ENCODE measurements at places on chromosomes 2 and 18.

- no peak for DNase-seq
Observed at GRCh38 chr2:55952415-55952814, 28.8 kb upstream of the EFEMP1 start.

- DNase-seq, result no peak
Observed at GRCh38 chr2:39649511-39649910, 16.2 kb upstream of the TMEM178A start.

- no peak for DNase-seq
Observed at GRCh38 chr18:61528961-61529360, 195.7 kb downstream of the CDH20 start.

- DNase-seq, result no peak
Observed at GRCh38 chr2:17133052-17133671, 385.1 kb downstream of the RAD51AP2 start.

DNA sequence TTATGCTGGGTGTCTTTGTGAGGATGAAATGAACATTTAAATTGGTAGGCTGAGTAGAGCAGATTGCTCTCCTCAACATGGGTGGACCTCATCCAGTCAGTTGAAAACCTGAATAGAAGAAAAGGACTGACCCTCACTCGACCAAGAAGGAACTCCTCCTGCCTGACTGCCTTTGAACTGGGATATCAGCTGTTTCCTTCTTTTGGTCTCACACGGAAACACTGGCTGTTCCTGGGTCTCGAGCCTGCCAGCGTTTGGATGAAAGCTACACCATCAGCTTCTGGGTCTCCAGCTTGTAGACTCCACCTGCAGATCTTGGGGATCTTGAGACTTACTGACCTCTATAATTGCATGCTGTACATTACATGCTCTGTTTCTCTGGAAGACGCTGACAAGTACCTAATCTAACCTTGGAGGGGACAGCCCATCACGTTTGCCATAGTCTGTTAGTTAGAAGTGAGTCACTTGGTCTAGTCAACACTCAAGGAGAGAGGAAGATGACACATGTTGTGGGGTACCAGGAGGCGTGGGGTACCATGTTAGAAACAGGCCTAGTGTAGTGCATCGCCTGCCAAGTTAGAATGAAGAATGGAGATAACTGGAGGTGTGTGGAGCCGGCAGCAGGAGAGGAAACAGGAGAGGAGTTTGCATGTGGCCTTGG lies 267.0 kb downstream of the MREG start:
- no peak for DNase-seq

DNA sequence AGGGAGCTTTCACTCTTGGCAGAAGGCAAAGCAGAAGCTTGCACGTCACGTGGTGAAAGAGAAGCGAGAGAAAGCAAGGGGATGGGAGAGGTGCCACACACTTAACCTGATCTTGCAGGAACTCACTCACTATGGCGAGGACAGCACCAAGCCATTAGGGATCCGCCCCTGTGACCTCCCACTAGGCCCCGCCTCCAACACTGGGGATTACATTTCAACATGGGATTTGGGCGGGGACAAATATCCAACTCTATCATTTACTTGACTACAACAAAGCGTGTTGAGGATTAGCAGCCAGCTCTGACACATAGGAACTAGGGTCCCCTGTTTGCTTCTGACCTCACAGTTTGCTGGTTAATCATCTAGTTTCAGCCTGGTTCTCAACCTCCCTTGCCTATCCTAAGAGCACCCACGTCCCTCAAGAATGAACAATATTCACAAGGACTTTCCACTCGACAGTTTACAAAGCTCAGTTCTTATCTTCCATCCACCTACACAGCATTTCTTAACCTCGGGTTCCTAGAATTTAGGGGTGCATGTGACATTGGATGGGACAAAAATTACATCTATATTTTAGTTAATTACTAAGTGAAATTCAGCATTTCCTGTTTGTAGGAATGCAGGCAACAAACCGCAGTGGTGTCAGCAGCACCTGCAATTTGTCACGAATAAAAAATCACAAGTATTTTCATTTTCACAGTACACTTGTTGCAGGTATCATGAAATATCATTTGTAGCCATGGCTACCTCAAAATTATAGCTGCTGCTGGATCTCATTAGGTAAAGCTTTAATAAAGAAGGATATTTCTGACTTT lies 36.0 kb downstream of the LBH start:
- peak; percentile 50 for DNase-seq

DNA sequence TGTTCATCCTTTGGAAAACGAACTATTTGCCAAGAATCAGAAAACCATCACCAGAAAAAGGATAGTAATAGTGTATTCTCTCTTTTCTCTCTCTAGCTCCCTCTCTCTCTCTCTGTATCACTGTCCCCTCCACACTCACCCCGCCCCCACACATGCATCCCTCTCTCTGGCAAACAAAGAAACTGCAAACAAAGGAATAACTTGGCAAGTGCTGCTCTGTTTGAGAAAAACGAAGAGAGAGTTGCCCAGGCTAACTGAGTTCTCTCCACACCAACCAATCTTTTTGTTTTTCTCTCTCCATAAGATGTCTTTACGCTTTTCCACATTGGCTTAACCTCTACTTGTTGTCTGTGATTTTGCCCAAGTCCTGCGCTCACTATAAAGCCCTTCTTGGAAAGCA lies 316.2 kb downstream of the EPHA4 start:
- DNase-seq, result no peak

GRCh38 chr2:132725748-132726147 lies 55.7 kb upstream of the LYPD1 start:
- DNase-seq, result no peak

- no peak for DNase-seq
Observed at GRCh38 chr2:223674998-223675609, 72.9 kb upstream of the SCG2 start.

DNA sequence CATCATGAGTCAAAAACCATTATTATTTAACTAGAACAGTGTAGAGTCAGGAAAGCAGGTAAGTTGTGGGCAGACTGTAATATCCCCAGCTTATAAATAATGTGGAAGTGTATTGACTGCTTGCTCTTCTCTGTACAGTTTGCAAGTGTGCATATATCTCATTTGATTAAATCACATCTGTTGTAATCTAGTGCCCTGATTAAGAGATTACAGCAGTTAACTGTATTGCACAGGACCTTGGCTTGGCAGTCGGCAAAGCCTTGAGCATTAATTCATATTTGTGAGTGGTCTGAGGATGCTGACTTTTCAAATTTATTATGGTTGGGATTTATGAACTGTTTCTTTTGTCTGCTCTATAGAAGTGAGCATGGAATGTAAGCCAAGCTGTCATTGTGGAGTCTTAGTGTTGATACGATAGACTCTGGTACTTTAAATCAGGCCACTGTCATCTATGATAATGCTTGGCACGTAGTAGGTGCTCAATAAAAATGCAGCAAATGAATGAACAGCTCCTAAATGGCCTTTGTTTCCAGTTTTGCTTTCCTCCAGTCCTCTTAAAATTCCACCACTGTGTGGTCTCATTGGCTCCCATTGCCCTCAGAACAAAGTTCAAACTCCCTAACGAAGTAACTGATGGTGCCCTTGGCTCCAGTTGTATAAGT lies 48.3 kb downstream of the RAB31 start:
- no peak for DNase-seq

DNA sequence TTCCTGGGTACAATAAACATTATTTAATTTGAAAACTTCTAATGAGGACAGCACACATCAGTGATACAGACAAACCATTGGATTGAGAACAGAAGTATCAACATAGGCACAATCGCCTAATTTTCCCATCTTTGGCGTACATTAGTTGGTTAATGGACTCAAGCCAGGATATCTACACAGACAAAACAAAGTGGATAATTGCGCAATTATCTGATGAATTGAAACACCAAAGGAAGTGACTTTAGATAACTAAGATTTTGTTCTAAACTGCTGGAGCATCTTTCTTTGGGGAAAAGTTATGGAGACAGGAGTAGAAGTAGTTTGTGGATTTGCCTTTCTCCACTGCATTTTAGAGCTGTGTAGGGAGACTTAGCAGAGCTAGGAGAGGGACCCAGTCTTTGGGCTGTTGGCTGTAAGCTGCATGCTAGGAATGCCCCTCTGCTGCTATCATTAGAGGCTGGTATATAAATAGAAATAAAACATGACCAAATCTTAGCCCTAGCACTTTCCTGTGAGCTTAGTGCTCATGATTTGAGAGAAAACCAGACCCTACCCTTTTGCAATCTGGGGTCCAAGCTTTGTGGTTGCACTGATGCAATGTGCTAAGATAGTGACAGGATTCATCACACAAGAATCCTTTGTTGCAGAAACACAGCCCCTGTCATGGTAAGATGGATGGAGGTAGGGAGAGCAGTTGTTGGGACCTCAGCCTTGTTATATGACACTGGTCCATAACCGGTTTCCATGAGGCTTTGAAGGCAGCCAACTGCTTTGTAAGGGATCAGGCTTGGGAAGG lies 264.5 kb upstream of the PIK3C3 start:
- no peak for DNase-seq

DNA sequence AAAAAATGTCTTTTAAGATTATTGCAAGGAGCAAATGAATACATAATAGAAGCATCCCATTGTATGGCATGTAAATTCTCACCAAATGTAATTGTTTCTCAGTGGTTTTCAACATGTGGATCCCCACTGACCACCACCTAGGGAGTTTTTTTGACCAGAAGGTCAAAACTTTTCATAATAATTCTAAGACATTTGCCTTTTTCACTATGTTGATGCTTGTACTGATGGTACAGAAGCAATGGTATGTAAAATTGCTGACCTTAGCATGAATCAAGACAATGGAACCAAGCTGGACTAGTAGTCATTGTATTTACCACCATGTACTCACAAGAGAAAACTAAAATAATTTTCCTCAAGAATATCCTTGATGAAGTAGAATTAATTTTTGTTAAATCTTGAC lies 36.8 kb downstream of the RAB10 start:
- no peak for DNase-seq

- DNase-seq, result no peak
Observed at GRCh38 chr18:13241083-13241892, 22.7 kb downstream of the LDLRAD4 start.

- DNase-seq, result no peak
Observed at GRCh38 chr18:61443081-61443725, 110.0 kb downstream of the CDH20 start.

DNA sequence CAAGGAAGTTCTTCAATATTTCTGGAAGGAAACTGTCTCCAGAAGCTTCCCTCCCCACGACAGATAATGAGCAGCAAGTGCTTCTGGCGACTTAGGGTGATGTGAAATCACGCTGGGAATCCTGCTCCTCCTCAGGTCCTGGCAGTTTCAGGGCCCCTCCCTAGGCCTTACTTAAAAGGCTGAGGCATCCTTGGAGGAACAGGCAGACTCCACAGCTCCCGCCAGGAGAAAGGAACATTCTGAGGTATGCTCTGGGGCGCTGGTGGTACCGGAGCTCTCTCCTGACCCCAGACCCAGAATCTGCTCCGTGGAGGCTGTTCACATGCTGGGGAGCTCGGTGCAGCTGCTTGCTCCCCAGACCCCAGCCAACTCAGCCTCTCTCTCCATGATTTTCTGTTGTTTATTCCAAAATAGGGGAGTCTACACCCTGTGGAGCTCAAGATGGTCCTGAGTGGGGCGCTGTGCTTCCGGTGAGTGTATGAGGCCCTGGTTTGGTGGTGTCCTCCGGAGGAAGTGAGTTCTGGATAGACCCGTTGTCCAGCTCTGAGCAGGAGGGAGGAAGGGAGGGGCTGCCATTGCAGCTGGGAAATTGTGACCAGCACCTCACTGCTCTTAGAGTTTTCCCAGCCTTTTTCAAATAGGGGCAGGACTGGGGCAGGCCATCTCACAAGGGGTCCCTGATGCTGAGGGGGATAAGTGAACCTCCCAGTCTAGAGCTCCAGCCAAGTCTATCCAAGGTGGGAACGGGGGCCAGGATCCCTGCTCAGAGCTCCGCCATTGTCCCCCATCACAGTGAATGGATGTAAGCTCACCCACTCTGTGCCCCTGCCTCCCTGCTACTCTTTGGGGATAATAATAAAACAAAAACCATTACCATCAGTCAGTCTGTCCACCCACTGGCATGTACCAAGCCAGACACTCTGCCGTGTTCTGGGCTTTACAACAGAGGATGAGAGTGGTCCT lies at the start of gene IL36RN:
Gene IL36RN (plus strand): TSS at position 201 of the 963 bp plus-strand sequence. CDS start 241 bp downstream, at position 442.
- no peak for DNase-seq

DNA sequence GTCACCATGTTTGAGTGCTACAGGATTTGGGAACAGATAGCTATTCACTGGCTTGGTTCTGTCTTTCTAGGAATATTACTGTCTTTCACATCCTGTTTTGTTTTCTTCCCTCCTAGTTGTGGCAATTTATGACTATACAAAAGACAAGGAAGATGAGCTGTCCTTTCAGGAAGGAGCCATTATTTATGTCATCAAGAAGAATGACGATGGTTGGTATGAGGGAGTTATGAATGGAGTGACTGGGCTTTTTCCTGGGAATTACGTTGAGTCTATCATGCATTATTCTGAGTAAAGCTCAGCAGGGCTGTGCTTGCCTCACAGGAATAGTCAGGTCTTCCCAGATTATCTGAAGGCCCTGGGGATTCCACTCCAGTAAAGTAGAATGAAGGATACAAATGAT lies 98.9 kb downstream of the ABI2 start:
- no peak for DNase-seq

DNA sequence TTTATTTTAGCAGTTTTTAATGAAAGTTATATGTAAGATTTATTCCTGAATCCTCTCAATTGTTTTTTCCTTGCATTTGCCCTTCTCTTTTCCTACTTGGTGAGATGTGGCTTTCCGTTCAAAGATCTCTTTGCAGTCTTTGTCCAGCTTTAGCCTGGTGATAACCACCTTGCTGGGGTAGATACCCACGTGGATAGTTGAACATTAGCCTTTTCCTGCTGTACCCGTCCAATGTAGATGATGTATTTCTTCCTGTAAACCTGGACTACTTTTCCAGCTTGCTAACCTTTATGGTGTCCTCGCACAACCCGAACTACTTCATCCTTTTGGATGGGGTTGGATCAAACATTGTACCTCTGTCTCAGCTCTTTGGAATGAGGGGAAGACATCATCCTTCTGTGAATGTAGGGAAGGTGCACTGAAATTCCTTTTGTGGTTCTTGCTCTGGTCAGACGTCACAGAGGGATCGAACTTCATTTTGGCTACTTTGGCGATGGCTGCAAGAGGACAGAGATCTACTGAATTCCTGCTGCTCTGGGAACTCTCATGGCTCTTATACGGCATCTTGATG lies 293.2 kb upstream of the EPAS1 start:
- DNase-seq, result no peak

DNA sequence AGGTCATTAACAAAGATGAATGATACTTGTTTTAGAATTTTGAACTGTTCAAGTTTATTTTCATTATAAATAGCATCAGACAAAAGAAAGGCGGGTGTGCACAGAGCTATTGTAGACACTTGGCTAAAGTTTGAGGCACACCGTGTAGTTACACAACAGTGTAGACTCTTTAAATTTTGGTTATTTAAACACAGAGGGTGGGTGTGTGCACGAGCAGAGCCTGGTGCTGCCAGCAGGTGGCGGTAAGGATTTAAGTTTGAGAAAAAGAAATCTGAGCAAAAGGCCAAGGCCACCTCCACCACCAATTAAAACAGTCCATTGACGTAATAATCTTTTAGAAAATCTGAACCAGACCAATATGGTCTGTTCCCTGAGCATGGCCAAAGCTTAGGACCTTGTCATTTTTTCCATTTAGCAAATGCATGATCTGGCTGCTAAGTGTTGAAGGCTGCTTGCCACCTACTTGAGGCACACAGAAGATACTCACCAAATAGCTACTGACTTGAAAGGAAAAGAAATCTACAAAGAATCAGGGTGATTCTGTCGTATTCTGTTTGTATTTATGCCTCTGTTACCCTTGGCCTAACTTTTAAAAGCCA lies 14.3 kb downstream of the COPS7B start:
- DNase-seq, result peak; percentile 32

All from CD4-positive, alpha-beta T cell treated with Interleukin-12 subunit alpha and Interleukin-12 subunit beta, for 1 hour (primary cell).